ENCODE measurements at places on chromosomes 11 and 22.

DNA sequence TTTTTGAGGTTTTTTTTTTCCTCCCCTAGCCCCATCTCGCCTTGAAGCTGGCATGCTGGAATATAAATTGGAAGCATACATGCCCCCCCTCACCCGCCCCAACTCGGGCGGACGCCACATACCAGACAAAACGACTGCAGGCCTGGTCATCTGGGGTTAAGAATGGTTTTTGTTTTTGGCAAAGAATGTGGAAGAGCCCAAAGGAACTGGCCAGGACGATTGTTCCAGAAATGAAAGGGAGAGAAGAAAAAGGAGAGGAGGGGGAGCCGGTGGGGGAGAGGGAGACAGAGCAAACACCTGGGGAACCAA lies 25.0 kb downstream of the MN1 start:
- DNase-seq, result no peak

GRCh38 chr11:72718101-72718501 lies 34.1 kb downstream of the ARAP1 start:
- no peak for DNase-seq

DNA sequence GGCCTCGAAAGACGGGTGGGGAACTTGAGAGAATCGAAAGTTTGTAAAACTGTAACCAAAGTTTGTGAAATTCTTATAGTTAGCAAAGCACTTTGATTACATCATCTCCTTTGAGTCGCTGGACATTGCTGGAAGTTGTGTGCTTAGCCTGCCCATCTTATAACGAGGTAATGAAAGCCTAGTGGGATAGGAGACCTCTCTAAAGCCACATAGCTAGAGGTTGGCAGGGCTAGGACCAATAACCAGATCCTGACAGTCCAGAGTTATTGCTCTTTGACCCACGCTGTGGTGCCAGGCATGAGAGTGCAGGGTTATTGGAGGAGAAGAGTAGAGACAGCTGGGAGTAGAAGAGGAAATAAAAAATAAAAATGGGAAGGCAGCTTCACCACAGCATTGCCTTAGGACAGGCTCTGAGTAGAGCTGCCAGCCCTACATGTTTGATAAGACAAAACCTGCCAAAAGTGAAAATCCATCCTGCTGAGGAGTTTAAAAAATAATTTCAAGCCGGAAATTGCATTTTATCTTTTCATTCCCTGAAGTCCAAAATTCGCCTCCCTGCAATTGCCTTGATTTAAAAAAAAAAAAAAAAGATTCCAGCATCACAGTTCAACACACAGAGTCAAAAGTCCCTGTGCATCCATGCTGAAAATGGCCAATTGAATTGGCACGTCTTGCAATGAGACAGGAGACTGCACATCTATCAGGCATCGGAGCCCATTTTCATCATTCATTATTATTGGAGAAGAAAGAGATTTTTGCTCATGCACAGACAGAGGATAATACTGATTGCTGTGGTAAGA lies 225.5 kb upstream of the POU2AF2 start:
- DNase-seq, result no peak

GRCh38 chr11:17496406-17496805 lies 19.8 kb upstream of the ABCC8 start:
- no peak for DNase-seq

DNA sequence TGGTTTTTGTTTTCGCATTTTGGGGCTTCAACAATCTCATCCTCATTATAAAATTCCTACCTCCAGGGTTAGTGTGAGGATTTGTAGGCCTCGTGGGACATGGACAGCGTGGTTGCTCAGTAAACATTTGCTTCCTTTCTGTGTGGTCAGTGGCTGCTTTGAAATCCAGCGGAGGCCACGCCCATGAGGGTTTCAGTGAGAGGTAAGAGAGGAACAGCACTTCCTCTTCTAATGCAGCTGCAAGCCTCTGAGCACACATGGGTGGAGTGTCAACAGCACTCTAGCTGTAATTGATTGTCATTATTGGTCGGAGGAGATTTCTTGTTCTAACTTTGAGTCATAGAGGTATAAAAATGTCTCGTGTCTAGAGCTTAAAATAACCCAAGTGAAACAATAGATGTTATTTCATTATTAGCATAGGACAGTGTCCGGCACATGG lies 6.0 kb upstream of the ARHGAP42 start:
- DNase-seq, result no peak

DNA sequence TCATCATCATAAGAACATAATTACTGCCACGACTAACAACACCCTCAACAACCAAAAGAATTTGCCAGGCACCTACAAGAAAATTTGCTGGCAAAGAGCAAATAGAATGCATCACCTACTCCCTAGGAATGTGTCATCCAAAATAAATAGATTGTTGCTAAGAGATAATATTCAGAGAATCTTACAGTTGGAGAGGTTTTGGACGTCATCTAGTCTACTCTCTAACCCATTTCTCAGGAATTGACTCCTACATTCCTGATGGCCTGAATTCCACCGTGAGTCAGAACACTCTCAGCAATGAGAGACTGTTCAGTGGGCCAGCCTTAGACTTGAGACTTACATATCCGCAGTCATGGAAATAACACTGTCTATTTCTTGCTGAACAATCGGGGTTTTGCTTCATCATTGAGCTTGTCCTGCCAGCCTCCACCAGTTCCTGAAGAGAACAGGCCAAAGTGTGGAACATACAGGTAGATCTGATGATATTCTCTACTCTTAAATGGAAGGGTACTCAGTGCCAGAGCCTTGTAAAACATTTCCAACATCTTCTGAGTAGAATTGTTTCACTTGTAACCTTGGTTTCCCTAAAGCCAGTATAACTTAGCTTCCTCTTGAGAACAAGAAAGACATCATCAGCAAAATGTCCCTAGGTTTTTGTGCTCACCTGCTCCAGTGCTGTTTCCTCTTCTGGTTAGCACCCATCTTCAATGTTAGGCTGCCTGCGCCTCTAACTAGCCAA lies 8.3 kb downstream of the KIRREL3 start:
- DNase-seq, result no peak

DNA sequence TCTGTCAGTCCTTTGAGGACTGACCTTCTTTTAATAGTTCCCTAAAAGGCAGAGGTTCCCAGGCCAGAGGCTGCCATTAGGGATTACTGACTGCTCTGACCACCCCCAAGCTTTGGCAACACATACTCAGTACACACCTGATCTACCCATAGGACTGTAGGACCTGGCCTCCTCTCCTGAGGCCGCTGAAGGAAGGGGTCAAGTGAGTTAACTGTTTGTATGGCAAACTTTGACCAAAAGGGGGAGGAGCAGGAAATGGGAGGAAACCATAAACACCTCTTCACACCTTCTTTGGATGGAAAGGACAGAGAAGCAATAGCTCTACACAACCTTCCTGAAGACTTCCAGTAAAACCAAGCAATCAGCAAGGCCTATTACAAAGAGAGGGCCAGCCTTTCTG lies 104.0 kb downstream of the APOL5 start:
- no peak for DNase-seq

GRCh38 chr22:40594924-40595323 lies 41.6 kb downstream of the MRTFA start:
- no peak for DNase-seq

DNA sequence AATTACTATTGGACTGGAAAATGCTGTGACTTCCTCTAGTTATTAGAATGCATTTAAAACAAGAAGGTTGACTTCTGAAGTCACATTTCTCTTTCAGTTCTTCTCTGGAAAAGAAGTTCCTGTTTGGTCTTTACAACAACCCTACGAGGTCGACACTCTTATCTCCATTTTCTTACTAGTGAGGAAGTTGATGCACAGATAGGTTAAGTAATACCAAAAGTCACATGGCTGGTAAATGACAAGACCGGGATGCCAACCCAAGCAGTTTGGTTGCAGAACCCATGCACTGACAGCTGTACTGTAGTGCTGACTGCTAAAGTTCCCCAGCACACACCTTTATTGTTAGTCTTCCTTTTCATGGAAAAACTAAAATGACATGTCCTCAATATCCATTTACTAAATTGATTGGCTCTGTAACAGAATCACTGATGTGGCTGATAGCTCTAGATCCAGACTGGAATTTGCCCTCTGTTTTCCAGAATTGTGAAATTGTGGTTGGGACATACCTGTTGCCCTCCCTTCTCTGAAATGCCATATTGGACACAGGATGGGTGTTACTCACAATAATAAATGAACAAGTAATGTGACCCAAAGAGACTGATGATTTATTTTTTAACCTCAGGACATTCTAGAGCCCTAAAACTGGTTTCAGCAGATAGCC lies 9.4 kb upstream of the TECTA start:
- DNase-seq, result no peak
